Retina (tissue), 1 donor: ENCODE measurements at places on chromosomes 3 and 15.

DNA sequence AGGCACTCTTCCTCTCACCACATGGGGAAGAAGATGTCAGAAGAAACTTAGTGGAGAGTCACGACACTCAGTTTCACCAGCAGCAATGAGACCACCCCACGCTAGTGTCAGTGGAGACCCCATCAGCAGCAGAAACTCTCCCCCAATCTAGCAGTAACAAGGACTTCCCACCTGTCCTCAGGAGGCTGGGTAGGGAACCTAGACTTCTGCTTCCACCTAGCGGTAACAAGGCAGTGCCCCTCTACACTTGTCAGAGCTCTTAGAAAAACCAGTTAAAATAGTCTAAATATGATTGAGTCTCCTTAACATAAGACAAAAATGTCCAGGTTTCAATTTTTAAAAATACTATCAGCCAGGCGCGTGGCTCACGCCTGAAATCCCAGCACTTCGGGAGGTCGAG lies 57.3 kb downstream of the TRAT1 start:
- no peak for DNase-seq

DNA sequence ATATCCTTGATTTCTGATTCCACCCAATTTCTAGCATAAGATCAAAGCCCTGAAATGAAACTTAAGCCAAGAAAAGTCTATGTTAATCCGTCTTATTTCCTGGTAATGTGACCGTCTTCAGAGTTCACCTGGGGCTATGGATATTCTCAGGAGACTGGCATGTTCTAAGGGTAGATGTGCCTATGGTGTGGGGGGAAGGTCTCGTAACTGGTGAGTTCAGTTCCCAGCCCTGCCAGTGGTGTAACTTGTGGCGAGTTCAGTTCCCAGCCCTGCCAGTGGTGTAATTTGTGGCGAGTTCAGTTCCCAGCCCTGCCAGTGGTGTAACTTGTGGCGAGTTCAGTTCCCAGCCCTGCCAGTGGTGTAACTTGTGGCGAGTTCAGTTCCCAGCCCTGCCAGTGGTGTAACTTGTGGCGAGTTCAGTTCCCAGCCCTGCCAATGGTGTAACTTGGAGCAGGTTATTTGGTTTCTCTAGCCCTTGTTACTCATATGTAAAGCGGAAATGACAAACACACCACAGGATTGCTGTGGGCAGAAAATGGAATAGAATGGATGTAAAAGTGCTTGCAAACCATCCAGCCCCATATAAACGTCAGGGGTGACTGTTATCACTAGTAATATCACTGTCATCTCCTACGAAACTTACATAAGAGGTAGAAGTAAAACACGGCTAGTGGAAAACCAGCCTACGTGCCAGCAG lies 30.4 kb downstream of the SLC51A start:
- no peak for DNase-seq

GRCh38 chr3:105730801-105731354 lies 137.9 kb downstream of the CBLB start:
- DNase-seq = no peak

GRCh38 chr15:74307827-74308811 lies 59.3 kb downstream of the CYP11A1 start:
- DNase-seq = peak; percentile 85

GRCh38 chr15:92884436-92885223 lies 15.5 kb upstream of the CHD2 start:
- DNase-seq = peak; percentile 32

GRCh38 chr3:105905328-105905727 lies 36.5 kb upstream of the CBLB start:
- no peak for DNase-seq
